Foreskin melanocyte (primary cell): ENCODE measurements at places on chromosomes 12 and 14.
A peak's percentile ranks its signal among the peaks of the same experiment; 100 is the strongest.

DNA sequence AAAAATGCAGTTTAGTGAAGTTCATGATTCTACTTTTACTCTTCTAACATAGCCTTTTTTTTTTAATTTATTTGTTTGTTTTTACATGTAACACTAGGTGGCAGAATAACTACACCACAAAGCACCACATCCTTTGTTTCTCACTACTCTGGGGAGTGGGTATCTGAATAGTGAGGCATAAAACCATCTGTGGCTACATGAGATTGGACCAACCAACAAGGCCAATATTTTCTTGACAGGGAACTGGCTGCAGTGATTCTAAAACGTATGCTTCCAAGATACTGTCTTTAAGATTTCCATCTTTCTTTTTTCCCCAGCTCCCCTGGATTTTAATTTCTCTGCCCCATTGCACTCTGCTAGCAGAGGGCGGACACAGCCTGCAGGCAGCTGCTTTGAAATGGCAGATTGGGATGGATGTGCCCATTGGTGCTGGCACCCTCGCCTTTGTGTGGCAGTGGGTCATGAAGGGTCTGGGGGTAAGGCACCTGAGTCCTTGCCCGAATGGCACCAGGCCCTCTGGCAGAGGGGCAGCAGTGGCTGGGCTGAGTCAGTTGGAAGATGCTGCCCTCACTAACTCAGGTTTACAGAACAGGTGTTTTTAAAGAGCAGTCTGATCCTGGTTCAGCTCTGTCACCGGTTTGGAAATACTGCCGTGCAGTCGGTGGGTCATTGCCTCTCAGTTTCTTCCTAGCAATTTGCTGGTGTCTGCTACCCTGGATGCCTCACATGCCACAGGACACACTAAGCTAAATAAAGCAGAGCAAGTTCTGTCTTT lies 429.1 kb downstream of the RAD51B start:
- peak; percentile 55 for DNase-seq

GRCh38 chr14:94041551-94042346 lies 15.6 kb downstream of the OTUB2 start:
- DNase-seq, result peak; percentile 46

DNA sequence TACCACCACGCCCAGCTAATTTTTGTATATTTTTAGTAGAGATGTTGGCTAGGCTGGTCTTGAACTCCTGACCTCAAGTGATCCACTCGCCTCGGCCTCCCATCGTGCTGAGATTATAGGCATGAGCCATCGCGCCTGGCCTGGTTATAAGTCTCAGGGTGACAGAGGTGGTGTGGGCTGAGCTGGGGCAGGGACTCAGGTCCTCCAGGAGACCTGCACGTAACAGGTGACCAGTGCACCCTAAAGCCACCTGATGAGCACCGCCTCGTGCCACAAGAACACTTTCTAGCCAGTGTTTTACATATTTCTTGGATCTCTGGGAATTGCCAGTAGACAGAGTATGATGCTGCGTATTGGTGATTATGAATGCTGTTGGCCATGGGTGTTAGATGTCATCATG lies 136.5 kb upstream of the CPM start:
- no peak for DNase-seq

DNA sequence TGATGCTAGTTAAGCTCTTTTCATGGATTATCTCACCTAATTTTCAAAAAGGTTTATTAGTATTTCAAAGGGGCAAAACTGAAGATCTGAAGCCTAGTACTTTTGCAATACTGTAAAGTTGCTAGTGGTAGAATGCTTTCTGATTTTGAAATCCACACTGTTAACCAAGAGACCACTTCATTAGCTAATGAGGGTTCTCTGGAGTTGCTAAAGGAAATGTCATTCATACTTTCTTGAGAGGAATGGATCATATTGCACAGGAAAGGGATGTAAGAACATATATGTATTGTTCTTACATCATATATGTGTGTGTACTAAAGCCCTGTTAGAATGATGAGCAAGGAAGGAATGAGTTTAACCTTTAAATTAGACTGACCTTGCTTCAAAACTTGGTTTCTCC lies 39.0 kb upstream of the LDHB start:
- no peak for DNase-seq

DNA sequence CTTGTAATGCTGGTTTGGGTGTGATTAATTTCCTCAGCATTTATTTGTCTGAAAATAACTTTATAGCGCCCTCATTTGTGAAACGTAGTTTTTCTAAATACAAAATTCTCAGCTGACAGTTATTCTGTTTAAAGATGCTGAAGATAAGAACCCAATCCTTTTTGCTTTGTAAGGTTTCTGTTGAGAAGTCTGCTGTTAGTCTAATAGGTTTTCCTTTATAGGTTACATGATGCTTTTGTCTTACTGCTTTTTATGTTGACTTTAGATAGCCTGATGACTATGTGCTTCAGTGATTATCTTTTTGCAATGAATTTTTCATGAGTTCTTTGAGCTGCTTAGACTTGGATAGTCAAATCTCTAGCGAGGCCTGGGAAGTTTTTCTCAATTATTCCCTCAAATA lies 168.6 kb upstream of the PDE3A start:
- no peak for DNase-seq
